ENCODE measurements at places on chromosomes 13 and 19.

- DNase-seq, result no peak
These were observed 81.6 kb upstream of the POSTN start for GRCh38 chr13:37680137-37680536.

GRCh38 chr19:34096020-34096915 is 76.0 kb upstream of the LSM14A start:
- peak; percentile 46 for DNase-seq

DNA sequence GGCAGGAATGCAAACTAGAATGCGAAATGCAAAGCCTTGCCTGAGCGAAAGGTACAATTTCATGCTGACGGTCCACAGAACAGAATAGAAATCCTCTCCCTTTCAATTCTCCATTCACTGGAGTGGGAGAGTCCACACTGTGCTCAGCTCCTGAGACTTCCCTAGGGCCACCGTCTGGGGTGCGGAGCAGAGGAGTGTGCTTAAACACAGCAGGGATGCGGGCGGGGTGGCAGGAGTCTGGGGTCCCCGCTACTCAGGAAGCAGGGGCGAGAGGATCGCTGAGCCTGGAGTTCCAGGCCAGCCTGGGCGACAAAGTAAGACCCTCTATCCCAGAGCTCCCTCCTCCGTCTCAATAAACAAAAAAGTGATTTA is 552 bp upstream of the ZNF816 start:
- peak; percentile 39 for DNase-seq

GRCh38 chr13:29760544-29760943 is 89.9 kb downstream of the UBL3 start:
- DNase-seq, result no peak

GRCh38 chr13:112619730-112620631 is 32.0 kb upstream of the TUBGCP3 start:
- peak; percentile 91 for DNase-seq

DNA sequence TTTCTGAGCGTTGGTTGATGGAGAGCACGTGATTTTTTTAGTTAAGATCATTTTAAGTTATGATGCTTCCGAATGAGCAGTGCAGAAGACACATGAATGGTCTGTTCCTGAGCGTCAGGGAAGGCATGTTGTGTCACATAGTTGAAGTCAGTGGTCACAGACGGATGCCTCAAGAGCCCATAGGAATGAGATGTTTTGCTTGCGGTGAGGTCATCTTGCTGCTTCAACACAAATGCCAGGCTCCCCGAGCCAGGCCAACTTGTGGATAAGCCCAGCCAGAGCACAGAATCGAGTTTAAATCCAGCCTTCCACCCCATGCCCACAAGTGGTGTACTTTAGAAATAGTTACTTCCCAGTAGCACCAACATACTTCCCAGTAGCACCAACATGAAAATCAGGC is 5.4 kb downstream of the UPF3A start:
- no peak for DNase-seq

DNA sequence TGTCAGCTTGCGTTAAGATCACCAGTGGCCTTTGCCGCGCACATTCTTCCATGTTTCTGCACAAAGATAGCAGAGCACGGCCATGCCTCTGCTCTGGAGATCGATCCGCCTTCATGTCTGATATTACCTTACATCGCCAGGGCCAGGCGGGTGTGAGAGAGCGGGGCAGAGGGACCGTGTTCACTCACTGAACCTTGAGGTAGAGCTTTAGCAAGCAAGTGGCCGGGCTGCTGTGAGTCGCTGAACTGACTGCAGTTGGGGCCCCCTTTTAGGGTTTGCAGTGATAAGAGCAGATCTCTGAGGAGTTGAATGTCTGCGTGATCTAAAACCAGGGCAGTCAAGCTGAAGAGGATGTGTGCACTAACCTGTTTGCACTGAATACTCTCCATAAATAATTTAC is 275.4 kb upstream of the OBI1 start:
- no peak for DNase-seq

DNA sequence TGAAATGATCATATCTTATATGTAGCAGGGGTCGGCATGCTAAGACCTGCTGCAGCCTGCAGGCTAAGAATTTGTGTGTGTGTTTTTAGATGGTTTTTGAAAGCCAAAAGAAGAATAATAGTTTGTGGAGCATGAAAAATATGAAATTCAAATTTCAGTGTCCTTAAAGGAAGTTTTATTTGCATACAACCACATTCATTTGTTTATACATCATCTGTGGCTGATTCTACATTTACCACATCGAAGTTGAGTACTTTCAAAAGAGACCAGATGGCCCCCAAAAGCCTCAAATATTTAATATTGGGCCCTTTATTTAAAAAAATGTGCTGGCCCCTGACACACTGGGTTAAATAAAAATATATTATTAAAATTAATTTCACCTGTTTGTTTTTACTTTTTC is 1.3 kb downstream of the HAS1 start:
- DNase-seq, result no peak

GRCh38 chr19:8320564-8321066 is 560 bp downstream of the NDUFA7 start:
- DNase-seq, result no peak

DNA sequence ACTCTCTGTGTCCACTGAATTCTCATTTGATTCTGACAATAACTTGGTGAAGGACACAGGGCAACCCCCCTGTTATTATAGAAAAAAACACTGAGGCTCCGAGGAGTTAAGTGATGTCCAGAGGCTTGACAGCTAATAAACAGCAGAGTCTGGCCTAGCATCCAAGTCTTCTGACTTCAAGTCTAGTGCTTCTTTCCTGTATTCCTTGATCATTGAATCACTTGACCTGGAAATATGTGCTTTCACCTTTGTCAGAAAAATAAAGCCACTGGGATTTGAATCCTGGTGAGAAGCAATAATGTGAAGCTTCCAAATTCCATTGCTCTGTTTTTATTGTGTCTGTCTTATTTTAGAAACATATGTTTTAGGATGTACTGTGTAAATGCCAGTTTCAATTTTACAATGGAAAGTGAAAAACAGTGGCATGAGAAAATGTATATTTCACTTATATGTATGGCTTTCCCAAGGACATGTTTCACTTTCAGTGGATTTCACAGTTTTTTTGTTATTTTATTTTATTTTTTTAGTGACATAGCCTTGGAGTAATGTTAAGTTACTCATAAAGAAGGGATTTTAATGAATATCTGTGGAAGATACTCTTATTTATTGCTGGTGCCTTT is 190.2 kb downstream of the GPC6 start:
- DNase-seq, result no peak

DNA sequence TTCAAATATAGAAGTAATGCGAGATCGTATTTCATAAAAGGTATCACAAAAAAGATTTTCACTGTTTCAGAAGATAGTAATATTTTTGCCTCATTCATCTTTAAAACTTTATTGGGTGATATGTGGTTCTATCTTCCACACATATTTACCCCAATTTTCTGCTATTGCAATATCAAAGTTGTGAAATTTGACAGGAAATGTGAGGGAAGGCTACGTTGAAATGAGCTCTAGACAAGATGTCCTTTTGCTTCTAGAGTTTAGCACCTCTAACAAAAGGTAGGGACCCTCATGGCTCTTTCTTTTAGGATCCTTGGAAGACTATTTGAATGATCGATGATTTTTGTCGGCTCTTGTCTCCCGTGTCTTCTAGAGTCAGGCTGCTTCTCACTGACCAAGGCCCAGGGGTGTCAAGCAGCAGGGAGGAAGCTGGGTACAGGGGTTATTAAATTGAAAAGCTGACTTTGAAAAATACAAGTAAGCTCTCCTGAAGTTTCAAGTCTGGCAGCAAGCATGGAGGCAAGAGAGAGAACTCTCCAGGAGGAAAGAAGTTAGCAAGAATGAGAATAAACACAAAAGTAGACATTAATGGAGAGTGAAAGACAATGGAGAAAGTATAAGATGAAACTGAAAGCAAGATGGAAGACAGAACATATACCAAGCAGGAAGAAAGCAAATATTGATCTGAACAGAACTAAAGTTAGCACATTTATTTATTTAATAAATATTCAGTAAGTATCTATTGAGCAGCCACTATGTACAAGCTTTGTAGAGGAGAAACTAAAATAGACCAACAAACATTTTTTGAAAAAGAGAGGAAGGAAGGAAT is 73.4 kb downstream of the RUBCNL start:
- no peak for DNase-seq

DNA sequence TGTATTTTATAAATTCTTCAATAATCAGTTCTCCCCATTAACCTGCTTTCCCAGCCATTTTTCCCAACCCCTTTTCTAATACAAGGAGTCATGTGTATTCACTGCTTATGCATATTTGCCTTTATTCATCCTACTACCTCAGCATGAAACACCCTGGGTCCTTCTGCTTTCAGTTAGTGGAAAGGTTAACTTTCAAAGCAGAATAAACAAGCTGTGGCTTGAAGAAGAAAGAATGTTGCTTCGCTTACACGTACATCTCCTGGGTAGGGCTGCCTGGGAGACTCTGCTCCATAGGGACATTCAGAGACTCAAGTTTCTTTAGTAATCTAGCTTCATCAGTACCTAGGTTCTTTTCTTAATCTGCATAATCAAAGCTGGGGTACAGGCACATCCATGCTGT is 567.8 kb upstream of the SLC10A2 start:
- DNase-seq, result no peak

DNA sequence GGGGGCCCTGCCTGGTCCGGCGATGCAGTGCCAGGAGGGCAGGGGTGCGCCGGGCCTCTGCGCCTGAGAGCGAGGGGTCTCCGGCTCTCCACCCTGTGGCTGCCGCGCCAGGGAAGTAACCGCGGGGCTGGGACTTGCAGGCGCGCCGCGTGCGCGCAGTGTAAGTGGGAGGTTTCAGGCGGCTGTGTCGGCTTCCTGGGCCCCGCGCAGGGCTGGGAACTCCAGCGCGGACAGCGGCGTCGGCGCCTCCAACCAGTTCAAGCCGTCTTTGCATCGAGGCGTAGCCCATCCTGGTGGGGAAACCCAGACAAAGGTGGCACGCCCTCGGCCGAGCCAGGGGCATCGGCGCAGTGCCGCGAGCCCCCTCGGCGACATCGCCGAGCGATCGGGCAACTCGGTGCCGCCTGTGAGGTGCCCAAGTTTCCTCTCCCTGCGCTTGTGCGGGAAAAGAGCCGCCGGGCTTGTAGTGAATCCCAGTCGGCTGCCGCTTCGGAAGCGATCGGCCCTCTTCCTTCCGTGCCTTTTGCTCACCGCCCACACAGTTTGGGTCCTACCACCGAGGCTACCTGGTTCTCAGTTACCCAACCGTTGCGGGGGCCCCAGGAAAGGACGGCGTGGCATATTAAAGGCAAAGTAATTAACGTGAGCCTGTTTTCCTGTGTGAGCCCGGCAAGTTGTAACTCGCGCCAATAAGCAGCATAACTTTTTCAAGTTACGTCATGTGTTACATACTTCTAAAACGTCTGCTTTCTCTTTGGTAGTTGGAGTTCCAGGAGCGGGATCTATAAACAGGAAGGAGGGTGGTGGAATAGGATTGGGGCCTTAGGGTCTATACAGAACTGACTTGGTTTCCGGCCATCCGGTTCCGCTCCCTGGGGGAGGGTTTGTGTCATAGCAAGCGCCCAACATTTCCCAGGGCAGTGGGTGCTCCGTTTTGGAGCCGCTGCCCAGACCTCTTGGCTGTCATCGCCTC is 1.2 kb downstream of the LRCH1 start:
- DNase-seq, result peak; percentile 61

DNA sequence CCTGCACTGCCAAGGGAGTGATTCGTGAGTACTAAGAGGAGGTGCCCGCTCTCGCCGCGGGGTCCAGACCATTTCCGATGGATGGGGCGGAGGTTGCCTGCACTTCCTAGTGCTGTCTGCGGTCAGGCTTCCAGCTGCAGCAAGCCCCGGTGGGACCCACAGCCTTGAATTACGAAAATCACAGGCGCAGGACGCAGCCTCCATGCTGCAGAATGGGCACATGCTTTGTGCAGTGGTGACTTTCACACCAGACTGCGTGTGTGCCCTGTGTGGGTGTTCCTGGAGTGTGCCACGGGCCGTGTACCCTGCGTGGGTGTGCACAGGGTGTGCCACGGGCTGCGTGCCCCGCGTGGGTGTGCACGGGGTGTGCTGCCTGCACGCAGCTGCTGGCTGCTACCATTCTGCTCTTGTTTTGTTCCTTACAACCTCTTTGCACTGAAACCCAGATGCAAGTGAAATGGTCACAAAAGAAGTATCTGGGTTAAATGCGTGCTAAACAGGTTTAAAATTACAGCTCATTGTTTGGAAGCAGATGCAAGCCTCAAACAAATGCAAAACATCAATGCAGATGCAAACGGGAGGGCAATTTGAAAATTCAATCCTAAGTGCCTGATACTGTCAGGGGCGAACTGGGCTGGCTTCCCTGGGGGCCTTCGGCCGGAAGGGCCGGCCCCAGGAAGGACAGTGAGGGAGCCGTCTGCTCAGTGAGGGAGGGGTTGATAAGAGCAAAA is 221.2 kb upstream of the SOX1 start:
- peak; percentile 82 for DNase-seq

- DNase-seq, result no peak
These were observed 34.9 kb downstream of the LRCH1 start for GRCh38 chr13:46587807-46588418.

DNA sequence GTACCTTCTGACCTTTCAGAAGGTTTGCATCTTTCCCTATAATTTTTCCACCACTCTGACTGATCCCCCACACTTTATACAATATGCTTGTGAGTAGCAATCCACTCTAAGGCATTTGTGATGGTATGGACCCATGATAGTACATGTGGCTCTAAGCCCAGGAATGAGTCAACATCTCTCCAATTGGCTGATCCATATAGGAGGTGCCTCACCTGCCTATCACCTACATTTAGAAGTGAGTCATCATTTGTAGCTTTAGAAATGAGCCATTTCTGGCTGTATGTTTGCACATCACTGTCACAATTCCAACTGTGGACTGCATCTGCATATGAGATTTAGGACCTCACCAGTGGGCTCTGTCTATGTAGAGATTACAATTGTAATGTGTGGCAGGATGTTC is 133.1 kb upstream of the ZNF91 start:
- no peak for DNase-seq

GRCh38 chr19:54518844-54519243 is 16.2 kb downstream of the LAIR2 start:
- DNase-seq, result no peak

DNA sequence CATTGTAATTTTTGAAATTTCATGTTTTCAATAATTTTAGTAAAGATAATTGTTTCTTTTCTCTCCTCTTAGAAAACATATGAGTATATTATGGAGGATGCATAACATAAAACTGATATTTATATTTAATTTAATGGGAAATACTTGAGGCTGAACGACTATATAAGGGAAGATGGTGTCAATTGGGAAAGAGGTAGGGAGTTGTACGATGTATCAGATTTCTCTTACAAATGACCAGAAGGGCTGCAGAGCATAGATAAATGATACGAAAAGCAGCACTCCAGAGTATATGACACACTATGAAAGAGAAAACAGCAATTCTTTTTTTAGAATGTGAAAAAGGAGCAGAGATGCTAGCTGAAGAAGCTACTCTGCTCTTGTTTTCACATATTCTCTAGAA is 1308.0 kb upstream of the MIR17HG start:
- DNase-seq, result no peak

- DNase-seq, result no peak
These were observed 173.8 kb upstream of the RNF113B start for GRCh38 chr13:98350746-98351330.

GRCh38 chr13:26046639-26047038 is 5.2 kb downstream of the SHISA2 start:
- DNase-seq, result no peak

GRCh38 chr13:56923626-56924140 is 217.0 kb upstream of the PRR20A start:
- DNase-seq, result no peak

- no peak for DNase-seq
These were observed 10.4 kb upstream of the RASA3 start for GRCh38 chr13:114142640-114143490.

Data from H9 (cell line).